Omental fat pad (tissue), 4 donors: ENCODE measurements at places on chromosomes 7 and 10. TPM values are rescaled to one million over a fixed set of nuclear protein-coding genes. Genes with fewer than 3 reads are reported as not detected.

DNA sequence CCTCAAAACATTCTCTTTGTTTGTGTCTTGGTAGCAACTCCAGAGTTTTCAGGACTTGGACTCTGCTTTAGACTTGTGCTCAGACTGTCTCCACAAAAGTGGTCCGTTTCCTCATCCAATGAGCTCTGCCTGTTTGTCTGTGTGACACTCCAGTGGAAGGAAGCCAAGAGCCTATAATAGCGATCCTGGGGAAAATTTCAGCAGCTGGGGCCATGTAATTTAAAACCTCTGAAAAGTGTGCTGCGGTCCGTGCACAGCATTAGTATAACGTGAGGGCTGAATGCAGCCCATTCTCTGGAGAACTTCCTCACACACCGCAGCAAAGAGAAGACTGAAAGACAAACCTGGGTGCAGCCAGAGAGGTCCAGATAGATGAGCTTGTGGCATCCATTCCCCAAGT is at the start of gene LRRC17:
TSS of gene LRRC17 (plus strand) at position 259 of the 400 bp plus-strand sequence. CDS start 20,914 bp downstream, outside the sequence.
- no peak for DNase-seq

- no peak for DNase-seq
These were observed 64.4 kb upstream of the HECTD2 start for GRCh38 chr10:91345716-91346115.

- no peak for DNase-seq
These were observed 84.4 kb downstream of the DNAJC1 start for GRCh38 chr10:21919117-21919516.

- DNase-seq: no peak
These were observed 2.8 kb downstream of the CALML5 start for GRCh38 chr10:5496261-5497250.

Gene ENTPD1
- total RNA-seq: 23.9 TPM

Gene TRIM74
- 2.4 TPM for total RNA-seq

Gene STOX1
- 6.0 TPM for total RNA-seq
